Activated B cell treated with CpG ODN at 0.5 μM for 24 hours (primary cell): ENCODE measurements at places on chromosomes 5 and 9.

GRCh38 chr9:20551835-20552234 is 70.5 kb downstream of the MLLT3 start:
- no peak for DNase-seq

DNA sequence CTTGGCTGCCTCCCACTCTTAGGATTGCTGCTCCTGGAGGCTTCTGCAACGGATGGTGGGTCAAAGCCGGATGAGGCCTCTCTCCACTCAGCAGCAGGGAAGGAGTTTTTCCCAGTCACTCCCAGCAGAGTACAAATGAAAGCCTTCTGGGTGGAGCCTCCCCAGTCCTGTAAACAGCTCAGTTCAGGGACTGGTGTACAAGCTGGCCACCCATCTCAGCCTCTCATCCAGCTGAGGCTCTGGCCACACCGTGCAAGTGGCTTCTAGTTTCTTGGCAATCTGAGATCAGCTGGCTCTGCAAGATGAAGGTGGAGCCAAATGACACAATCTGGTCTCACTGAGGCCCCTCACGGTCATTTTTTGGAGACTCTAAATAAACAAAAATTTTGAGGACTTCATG is 10.0 kb downstream of the GPX3 start:
- DNase-seq, result no peak

DNA sequence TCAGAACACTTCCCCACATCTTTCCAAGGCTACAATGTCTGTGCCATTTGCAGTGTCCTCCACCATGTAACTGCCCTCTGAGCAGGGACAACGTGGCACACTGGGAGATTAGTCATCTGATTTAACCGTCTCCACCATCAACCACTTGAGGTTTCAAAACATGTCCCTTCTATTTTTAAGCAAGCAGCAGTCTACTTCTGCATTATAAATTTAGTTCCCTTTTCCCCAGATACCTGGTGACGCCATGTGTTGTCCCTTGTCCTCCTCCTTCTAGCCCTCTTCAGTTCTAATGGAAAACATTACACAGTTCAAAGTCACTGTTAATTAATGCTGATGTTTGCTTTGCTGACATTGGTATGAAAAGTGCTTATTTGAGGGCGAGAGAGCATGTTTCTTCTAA is 52.8 kb downstream of the ATP10B start:
- no peak for DNase-seq

DNA sequence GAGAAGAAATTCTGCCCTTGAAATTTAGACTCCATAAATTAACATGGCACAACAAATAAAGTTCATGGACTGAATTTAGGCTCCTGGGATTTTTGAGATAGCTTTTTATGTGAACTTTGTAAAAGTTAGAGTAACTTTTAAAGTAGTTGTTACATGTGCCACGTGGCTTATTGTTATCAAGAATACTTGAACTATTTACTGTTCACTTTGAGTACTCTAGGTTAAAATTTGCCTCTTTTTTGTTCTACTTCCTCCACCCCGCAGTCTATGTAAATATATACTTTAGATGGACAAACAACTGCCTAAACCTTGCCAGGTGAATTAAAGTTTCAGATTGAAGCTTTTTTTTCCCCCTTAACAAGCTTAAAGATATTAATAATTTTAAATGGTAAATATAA is 457.9 kb downstream of the RAB3C start:
- DNase-seq, result no peak

DNA sequence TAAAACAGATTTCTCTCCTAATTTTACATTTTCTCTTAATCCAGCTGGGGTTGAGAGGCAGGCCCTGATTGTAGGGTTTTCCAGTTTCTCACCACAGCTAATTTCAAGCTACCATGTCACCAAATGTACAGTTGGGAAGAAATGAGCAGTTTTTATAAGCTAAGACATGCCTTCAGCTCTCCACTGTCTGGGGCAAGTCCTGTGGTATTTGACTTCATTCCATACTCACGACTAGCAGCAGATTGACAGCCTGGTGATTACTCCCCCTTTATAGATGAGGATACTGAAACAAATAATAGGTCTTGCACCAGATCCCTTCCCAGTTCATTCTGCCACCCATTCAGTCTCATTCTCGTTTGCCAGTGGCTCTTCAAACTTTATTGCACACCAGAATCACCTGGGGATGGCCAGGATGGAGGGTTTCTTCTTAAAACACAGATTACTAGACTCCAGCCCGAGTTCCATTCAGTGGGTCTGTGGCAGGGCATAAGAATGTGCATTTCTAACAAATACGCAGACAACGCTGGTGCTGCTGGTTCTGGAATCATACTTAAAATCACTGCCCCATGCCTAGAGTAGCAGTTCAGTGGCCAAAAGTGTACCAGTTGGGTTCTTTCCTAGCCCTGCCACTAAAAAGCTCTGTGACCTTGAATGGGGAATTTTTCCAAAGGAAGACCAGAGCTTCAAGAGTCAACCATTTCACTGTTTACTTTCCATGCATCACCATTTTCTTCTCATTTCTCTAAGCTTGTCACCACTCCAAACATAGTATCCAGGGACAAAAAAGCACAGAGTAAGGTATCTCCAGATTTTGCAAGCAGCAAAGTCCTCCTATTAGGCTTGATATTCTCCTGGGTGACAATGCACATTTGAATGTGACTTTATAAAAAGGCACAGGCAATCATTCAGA is 64.3 kb downstream of the CSNK1A1 start:
- no peak for DNase-seq

- no peak for DNase-seq
Observed at GRCh38 chr5:173637340-173637739, 20.9 kb upstream of the BOD1 start.

DNA sequence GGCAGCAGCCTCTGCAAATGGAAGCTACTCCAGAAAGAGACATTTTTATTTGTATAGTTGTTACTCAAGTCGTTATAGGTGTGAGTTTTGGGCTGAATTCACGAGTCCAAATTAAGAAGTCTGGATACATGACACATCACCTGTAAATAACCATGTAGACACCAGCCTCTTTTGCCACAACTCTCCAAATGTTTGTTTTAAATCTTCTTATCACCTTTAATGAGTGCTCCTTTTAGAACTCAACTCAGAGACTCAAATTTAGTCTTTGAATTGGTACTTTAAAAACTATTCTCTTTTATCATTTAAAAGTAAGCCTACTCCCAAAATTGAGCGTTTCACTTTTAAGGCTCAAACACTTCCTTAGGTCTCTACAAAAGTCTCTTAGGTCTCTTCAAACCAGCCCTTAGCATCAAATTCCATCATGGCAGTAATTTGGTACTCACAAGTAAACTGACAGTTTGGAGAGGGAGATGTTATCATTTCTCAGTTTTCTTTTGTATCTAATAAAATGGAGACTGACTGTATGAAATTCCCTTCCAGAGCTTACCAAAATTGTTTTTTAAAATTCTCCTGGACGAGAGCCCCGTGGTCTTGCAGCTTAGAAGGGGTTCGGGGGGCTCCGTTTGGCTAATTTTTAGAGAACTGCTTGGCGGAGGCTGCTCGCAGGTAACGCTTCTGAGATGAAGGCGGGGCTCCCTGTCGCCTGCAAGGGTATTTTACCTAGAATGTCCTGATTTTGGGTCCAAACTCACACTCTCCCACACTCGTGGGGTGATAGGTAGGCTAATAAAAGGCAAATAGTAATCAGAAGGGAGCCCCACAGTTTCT is 194.6 kb downstream of the MEF2C start:
- no peak for DNase-seq

- DNase-seq, result peak; percentile 93
Observed at GRCh38 chr5:91380491-91381238, 2.5 kb downstream of the ARRDC3 start.

DNA sequence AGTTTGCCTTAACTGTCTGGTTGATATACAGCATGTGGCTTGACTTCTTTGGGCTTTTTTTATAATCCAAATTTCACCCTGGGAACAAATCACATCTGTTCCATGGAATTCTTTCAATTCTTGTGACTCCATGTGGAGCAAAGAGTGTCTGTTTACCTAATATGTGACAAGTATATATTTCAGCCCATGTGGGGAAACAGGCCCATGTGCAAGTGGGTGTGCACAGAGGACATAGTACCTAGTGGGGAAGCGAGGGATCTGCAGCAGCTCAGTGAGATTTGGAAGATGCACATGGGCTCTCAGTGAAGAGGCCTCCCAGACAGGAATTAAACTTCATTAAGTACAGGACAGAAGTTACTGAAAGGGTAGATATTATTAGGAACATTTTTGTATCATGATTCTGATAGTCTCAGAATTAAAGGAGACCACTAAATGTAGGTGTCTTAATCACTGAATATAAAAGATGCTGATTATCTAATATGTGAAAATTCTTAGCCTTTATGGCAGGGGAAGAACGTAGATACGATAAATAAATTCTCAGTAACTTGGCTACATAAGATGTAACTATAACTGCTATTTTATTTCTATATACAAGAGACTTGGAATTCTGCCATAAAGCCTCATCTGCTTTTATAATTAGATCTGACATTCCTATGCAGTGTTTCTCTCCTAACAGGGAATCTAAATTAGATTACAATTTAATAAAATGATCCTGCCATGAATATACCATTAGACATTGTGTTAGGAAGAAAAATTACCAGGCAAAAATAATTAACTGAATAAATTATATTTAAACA is 181.2 kb downstream of the SLC12A2 start:
- DNase-seq, result no peak

DNA sequence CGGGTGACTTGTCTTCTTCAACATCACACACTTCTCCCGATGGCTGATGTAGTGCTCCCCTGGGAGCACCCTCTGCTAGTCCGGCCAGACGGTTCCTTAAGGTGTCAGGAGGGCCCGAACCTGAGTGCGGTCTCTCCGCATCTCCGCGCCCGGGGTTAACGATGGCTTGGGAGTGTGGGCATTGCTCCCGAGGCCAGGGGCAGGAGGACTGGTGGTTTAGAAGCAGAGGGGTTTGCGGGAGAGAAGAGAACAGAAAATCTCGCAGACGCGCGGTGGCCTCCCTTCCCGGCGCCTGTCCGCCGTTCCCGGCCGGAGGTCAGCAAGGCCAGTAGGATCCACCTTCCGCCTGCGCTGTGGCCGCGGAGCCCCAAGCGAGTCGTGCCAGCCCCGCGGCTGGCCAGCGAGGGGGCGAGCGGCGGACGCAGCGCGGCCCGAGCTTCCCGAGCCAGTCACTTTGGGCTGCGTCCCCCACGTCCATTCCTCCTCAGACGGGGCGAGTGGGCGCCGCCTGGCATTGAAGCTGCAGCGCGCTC is 700 bp downstream of the CDO1 start:
- peak; percentile 15 for DNase-seq

DNA sequence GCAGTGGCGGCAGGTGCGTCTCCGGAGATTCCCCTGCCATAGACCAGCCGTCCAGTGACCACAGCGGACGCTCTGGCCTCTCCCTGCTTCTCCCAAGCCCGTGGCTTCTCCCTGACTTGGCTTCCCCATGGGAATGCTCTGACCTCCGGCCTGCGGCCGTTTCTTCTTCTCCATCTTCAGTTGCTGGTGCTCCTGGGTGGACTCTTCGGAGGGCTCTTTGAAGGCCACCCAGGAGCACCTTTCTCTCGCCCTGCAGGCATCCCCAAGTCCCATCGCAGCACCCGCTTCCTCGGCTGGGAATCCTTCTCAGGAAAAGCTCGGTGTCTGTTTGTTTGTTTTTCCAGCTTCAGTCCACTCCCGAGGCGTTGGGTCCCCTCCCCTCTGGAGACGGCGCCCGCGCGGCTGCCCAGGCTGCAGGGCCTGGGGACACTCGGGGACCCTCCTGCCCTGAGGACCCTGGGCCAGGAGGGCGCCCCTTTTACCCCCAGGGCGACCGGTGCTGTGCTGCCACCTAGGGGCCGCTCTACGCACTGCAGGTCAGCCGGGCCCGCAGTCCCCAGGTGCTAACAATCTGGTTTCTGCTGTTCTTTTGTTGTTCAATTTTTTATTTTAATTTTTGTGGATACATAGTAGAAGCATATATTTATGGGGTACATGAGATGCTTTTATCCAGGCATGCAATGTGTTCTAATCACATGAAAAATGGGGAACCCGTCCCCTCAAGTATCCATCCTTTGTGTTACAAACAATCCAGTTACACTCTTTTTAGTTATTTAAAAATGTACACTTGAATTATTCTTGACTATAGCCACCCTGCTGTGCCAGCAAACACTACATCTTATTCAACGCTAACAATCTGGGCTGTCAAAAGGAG is 197.9 kb upstream of the ADAMTS16 start:
- DNase-seq, result no peak

DNA sequence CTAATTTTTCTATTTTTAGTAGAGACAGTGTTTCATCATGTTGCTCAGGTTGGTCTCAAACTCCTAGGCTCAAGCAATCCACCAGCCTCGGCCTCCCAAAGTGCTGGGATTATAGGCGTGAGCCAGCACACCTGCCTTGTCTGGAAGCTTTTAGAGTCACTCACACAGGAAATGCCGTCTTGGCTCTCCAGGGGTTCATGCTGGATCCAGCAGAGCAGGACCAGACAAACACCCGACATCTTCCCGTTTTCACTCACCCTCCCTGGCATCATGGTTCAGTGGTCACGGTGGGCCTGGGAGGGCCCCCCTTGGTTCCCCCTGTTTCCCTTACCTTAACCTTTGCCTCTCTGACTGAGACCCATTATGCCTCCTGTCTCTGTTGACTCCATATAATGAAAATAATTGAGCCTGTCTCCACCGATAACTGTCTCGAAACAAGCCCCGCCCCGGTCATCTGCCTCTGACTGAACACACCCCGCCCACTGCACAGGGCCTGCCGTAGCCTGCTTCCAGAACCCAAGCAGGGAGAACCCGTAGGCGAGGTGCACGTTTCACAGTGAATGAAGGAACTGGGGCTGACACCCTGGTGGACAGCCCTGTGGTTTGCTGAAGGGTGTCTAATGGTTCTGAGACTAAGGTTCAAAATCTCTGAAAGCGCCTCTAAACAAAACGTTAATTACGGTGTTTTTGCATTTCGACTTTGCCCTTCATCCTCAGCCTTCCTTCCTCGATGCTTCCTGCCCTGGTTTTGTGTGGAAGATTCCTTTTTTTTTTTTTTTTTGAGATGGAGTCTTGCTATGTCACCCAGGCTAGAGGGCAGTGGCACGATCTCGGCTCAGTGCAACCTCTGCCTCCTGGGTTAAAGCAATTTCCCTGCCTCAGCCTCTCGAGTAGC is 39.7 kb upstream of the SPRY4 start:
- no peak for DNase-seq

DNA sequence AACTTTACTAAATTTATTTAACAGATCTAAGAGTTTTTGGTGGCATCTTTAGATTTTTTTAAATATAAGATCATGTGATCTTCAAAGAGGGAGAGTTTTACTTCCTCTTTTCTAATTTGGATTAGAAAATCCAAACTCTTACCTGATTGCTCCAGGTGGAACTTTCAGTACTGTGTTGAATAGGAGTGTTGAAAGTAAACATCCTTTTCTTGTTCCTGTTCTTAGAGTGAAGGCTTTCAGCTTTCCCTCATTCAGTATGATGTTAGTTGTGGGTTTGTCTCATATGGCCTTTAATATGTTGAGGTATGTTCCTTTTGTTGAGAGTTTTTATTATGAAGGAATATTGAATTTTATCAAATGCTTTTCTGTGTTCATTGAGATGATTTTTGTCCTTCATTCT is 650.0 kb upstream of the SGCD start:
- no peak for DNase-seq

- DNase-seq, result no peak
Observed at GRCh38 chr5:57718155-57718554, 235.5 kb upstream of the ACTBL2 start.

GRCh38 chr5:100110497-100110896 is 424.7 kb upstream of the FAM174A start:
- no peak for DNase-seq

GRCh38 chr5:140808889-140809291 is 2.0 kb downstream of the PCDHA4 start:
- no peak for DNase-seq

- DNase-seq, result no peak
Observed at GRCh38 chr9:86487838-86488233, 133.6 kb upstream of the TUT7 start.

- DNase-seq, result no peak
Observed at GRCh38 chr9:34830068-34830467, 120.1 kb upstream of the CCL21 start.
